ENCODE measurements at places on chromosomes 4 and X.

GRCh38 chr4:72679666-72680065, 110.6 kb upstream of the ADAMTS3 start:
- DNase-seq = no peak

- no peak for DNase-seq
Observed at GRCh38 chr4:175369087-175369486, 443.0 kb downstream of the GPM6A start.

GRCh38 chr4:76659103-76659490, 224.1 kb downstream of the SHROOM3 start:
- no peak for DNase-seq

DNA sequence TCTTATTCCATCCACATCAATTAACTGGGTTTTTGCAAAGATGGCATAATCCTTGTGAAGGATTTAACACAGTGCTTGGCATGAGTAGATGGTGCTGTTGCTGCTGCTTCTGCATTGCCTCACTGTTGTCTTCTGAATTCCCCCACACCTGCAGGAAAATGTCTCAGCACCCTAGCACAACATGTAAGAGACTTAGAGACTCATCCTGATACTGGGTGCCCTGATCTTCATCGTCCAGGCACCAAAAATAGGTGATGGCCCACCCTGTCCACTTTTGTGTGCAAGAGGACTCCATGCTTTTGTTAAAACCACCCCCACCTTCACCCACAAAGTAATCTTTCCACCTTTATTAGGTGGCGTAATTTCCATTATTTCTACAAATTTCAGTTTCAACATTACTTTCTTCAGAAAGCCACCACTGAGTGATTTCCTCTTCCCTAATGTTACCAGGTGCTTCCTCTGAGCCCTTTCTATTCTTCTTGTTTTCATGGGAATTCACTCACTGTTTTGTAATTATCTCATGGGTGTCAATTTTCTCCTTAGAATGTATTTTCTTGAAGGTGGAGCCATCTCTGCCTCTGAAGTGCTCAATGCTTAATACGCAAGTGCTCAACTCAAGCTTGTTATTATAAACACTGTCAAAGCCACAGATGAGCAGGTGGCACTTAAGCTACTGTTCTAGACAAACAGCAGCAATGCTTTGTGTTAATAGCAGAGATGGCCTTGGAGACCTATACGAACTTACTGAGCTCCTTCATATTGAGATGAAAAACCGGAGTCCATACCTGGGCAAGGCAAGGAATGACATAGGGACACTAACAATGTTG, 89.5 kb downstream of the HS3ST1 start:
- no peak for DNase-seq

DNA sequence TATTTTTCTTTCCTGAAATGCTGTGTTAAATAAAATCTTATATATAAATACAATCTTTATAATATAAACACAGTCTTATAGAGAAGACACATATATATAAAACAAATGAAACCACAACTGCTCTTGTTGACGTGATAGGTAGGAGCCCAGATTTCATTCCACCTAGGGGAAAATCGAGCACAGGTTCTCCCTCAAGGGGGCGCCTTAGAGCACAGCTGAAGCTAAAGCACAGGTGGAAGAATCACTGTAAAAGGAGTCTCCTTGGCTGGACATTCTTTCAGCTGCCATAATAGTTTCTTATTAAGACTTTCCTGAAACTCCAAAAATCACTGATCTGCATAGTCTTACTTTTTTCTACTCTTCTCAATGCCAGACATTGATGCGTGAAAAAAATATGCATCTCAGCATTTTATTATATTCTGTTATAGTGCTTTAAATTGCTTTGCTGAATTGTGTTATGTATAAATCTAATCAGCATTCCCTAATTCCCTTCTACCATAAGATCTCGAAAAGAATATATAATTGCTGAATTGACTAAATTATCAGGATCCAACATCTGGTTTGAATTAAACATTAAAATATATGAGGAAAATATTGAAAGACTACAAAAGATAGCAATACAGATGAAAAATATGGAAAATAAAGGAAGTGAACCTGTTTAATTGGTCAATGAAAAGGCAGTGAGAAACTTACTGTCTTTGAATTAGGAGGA, 25.5 kb upstream of the RXFP1 start:
- DNase-seq = no peak

- no peak for DNase-seq
Observed at GRCh38 chrX:7385131-7385530, 237.2 kb upstream of the PUDP start.

GRCh38 chrX:37817176-37817575, 30.2 kb downstream of the DYNLT3 start:
- DNase-seq = no peak

GRCh38 chr4:181559637-181560036, 683.6 kb upstream of the TENM3 start:
- DNase-seq = no peak

DNA sequence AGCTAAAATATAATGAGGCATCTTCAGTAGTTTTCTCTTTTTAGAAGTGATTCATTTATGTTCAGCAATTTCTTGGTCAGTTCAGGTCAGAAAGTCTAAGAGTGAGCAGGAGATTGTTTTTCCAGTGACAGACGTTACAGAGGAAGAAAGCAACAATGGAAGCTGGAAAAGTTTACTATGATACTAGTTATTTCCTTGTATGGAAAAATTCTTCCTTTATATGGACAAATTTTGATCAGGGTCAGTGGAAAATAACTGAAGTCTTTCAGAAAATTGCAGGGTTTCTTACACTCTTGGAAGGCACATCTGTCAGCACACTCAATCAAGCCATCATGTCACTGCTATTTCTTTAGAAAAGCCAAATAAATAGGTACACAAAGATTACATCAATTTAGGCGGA, 1120.7 kb downstream of the FAT4 start:
- no peak for DNase-seq

DNA sequence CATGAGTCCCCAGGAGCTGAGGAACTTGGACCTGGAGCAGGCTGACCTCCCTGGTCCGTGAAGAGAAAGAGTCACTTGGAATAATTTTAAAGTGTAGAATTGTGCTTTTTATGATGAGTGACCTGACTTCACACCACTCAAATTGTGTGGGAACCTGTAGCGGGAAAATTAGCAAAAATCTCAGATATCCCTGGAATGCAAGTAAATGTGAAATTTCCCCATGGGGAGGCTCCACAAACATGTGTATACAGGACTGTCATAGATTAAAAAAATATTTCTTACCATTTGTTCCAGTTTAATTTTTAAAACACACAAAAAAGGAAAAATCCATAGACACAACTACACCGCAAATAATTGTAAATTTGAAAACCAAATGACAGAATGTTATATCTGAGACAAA, 1079.6 kb upstream of the PABPC4L start:
- no peak for DNase-seq

- no peak for DNase-seq
Observed at GRCh38 chr4:86098691-86099090, 261.2 kb downstream of the MAPK10 start.

- DNase-seq = no peak
Observed at GRCh38 chr4:159106636-159107035, 3.8 kb downstream of the RAPGEF2 start.

DNA sequence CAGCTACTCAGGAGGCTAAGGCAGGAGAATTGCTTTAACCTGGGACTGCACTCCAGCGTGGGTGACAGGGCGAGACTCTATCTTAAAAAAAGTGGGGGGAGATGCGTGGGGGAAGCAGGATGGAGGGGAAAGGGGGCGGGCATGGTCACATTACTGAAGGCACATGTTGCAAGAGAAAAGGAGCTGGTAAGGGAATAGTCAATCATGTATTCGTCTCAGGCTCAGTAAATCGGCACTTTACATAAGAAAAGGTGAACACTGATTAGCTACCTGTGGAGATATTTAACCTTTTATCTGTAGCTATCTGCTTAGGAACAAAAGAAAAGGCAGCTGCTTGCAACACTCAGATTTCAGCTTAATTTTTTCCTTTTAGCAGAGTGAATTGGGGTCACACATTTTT, 132.5 kb downstream of the PLS3 start:
- no peak for DNase-seq

DNA sequence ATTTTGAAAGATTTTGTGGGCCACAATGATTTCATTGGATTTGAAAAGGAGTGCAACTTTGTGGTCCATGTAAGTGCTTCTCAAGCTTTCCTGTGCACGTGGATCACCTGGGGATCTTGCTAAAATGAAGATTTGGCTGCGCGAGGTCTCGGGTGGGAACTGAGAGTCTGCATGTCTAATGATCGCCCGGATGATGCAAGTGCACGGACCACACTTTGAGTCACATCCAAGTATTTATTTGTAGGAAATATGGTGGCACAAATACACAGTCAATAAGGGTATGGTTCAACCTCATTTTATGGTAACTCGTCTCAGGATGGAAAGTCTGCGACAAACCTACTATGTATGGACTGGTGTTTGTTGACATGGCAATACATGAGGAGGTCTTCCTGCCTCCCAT, 899 bp downstream of the BMX start:
- no peak for DNase-seq

DNA sequence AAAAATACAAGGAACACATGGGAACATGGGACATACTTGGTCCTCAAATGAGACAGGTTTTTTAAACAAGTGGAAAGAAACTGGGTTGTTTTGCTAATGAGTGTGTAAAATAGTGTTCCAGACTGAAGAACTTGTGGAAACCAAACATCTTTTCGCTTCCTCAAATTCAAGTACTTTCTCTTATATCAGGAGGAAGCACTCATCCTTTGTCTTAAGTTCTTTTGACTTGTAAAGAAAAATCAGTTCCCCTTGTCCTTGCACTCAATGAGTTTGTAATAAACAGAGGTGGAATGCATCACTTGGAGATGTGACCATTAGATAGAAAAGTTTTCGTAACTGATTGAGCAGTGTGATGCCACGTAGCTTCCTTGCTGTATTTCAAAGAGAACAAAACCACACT, 101.1 kb downstream of the PHOX2B start:
- DNase-seq = no peak

DNA sequence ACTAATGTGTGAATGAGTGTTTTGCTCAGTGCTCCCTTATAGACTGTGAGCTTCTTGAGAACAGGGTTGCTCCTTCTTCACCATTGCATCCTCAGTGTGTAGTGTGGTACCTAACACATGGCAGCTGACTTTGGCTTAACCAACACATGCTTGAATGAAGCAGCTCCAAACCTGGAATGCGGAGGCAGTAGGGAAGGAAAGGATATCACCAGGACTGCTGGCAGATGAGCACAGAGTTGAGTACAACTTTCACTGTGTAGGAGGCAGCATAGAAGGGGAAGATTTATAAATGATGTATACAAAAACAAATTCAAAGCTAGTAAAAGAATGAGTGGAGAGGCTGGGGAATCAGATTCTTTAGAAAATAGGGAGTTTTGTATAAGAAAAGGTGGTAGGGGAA, 174.3 kb downstream of the SLIT2 start:
- no peak for DNase-seq

GRCh38 chr4:80465238-80465637, 129.7 kb downstream of the CFAP299 start:
- no peak for DNase-seq

- DNase-seq = no peak
Observed at GRCh38 chr4:3526456-3526855, 5.8 kb downstream of the LRPAP1 start.

DNA sequence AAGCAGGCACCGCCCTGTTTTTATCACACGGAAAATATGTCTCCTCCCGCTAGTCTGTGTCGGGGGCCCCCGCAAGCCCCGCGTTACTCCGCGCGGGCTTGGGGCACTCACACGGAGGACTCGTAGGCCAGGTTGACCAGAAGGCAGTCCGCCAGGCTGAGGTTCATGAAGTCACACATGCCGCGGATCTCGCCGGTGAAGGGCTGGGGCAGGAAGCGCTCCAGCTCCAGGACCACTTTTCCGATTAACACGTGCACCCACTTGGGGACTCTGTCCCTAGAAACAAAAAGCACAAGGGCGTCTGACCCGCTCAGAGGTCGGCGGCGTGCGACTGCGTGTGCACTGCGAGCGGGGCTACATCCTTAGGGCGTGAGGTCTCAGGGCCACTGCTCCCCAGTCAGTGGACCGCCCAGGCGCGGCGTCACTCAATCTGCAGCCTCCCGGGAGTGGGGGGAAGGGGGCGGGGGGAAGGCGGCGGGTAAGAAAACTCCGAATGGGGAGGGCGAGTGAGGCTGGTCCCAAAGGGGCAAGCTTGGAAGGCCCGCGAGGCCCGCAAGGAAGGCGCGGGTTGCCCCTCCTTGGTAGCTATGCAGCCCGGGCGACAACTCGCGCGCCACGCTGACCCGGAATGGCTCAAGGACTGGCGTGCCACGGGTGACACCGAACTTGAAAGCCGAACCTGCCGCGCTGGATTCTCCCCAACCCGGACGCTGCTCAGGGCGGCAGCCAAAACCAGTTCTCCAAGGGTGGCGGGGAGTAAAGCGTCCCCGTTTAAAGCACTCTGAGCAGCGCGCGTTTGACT, 722 bp downstream of the NAAA start:
- DNase-seq = no peak

DNA sequence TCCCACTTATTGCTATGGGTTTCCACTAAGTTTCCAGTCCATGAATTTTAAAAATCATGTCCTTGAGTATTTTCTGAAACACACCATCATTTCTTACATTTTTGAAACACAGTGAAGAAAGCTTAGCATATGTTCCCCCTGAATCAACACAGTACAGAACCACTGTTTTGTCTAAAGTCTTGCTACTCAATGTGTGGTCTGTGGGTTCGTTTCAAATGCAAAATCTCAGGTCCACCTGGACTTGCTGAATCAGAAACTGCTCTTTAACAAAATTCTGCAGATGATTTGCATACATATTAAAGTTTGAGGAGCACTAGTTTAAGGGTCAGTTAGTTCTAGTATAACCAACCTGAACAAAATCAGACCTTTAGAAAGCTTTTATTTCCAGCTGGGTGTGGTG, 60.4 kb downstream of the SUPT20HL2 start:
- no peak for DNase-seq

DNA sequence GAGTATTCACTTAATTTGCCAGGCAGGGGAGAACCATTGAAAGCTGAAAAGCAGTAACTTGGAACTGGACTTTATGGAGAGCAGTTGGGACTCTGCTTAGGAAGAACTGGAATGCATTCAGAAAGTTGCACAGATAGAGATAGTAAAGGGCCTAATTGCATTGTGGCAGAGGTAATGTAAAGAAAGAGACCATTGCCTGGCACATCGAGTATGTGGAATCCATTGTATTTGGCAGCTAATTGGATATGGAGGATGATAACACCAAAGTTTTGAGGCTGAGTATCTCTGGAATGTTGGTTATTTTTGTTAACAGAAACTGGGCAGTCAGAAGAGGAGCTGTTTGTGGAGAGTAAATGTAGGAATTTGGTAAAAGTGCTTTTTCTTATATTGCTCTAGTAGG, 169.9 kb downstream of the BMPR1B start:
- no peak for DNase-seq

DNA sequence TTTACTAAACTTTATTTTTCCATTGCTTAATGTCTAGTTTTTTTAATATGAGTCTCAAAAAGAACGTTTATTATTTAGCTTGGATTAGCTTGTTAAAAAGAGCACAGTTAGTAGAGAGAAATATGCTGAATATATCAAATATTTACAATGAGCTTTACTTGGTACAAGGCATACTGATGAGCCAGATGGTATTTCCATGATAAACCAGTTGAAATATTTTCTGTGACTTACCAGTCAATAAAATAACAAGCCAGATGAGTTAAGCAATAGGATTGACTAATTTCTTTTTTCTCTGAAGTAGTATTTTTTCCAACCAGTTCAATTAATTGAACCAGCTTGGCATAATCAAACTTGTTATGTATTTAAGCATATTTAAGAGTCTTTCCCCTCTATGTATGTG, 134.1 kb downstream of the KLHL34 start:
- DNase-seq = no peak

GRCh38 chr4:82260632-82261031, 113.2 kb downstream of the HNRNPD start:
- no peak for DNase-seq
